ENCODE measurements at places on chromosomes 2 and 18.

DNA sequence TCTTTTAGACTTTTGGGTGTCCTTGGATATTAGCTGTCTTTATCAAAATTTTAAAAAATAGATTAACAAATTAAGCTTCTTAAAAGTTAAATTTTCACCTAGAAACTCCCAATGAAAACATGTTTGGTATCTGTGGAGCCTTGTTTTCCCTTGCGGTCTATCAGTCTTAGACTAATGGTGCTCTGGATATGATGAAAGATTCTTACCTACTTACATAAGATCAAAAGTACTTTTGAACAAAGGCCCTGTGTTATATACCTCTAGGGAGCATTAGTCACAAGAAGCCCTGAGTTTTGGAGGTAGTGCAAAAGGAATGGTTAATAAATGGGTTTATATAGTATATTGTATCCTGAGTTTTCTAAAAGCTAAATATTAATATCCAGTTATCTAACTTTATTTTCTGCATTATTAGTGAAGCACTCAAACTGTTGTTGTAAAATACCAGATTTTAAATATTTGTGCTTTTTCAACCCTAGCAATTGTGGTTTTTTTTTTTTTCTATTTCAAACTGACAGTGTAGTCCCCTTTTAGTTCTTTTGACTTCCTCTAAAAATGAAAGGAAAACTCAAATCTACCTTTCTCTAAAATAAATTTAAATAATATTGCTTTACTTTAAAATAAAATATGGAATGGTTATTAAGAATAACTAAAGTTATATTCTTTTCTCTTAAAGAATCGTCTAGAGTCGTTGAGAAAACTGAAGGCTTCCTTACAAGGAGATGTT, 18.1 kb downstream of the NDC80 start:
- no peak for DNase-seq

DNA sequence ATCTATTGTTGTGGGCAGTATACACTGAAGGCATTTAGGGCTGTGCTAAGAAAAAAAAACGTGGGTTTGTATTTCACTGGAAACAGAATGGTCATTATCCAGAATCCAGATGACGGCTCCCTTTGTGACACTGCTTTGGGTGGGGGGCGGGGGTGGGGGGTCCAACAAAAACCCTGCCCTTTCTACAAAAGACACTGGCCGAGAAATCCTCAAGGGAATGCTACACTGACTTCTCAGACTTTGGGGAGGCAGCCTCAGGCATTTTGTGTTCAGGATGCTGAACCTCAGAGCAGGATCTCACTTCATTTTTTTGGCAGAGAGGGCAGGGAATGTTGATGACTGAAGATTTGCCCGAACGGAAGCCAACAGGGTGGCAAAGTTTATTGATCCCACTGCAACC, 417.1 kb downstream of the HRH4 start:
- no peak for DNase-seq

DNA sequence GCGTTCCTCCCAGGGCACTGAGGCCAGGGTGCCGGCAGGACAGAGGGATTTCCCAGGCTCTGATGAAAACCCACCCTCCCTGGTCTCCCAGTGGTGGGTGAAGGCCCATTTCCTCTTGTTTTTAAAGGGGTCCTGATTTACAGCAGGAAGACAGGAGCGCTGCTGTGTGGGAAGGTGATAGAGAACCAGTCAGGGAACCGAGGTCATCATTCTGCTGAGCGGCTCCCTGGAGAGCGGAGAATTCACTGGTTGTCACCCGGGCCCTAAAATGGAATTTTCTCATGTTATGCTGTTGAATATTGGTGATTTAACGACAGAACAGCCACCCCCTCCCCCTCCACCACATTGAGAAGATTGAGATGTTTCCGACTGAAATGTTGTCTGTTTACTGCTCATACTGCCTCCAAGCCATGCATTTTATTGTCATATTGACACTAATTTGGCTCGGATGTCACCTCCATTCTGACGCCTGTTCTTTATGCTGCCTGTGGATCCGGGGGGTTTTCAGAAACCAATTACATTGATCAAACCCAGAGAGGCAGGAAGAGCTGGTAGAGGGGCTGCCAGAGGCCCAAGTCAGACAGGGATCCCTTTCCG, 225.2 kb downstream of the GLI2 start:
- DNase-seq: no peak

- DNase-seq: no peak
Measured at GRCh38 chr2:237281836-237282306, 132.1 kb downstream of the COL6A3 start.

DNA sequence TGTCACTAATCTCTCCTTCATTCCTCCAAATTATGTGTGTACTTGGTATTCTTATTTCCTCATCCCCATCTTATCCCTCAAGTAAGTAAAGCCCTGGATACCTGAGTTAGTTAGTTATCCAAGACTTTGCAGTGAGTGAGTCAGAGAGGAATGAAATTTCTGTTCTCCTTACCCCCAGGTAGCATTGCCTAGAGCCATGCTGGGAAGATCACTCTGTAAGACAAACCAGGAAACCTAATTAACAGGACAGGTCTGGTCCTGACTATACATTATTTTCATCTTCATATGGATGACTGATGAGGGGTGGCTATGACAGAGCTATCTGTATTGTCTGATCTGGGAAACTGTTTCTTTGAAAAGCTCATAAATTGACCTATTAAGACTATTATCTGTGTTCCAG, 55.0 kb upstream of the ITGA6 start:
- no peak for DNase-seq

GRCh38 chr2:201939453-201939941, 94.2 kb upstream of the FZD7 start:
- DNase-seq: no peak

- DNase-seq: no peak
Measured at GRCh38 chr2:80323610-80324009, 19.1 kb upstream of the LRRTM1 start.

DNA sequence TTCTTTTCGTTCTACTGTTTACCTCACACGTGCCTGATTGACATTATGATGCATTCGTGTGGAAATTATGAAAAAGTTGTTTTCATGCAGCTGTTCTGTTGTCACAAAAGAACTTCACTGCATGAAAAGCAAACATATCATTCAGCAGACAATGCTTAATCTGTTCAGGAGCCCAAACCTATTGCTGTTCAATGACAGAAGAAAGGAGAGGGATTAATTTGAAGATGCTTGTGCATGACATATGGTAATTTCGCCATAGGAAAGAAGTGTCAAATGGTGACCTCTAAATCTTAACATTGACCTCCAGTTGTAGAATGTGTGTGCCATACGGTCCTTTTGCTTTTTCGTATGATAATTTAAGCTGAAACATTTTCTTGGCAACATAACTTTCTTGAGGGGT, 124.5 kb downstream of the WDR7 start:
- DNase-seq: no peak

DNA sequence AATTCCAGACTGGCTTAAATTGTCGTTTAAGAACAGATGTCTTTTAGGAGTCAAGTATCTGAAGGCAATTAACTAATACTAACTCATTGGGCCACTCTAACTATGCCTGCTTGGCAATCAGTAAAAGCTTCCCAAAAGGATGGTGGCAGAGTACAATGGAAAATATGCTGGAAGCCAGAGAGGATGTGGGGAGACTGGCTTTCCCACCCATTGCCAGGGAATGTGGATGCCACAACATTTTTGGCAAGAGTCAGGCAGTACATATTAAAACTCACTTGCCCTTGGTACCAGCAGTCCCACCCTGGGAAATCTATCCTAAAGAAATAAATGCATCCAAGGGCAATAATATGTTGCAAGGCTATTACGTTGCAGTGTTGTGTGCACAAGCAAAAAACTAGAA, 74.0 kb upstream of the FZD7 start:
- DNase-seq: no peak

DNA sequence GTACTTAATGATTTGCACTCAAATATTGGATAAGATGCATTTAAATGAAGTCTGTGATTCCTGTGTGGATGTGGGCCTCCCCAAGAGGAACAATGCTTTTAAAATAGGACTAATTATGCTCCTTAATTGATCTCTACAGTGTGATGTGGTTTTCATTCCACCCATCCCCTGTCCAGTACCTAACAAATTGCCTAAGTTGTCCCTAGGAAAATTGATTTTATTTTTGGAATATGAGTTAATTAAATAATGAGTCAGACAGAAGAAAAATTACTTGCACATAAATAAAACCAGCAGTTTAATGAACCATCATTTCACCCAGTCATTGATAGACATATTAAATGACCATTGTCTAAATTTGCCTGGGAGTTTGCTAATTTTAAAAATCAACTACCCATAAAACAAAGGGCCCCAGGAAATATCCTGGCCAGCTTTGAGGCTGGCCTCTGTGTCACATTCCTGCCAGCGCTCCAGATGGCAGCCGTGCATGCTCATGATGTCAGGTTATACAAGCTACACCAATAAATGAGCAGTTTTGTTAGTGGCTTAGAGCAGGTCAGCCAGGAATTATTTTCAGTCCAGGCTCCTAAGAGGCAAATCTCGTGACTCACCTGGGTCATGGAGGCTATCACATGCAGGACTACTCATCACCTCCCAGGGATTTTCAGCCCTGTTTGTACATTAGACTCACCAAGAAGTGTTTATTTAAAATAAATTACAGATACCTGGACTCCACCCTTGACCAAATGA, 31.9 kb downstream of the ABHD3 start:
- DNase-seq: no peak

- DNase-seq: no peak
Measured at GRCh38 chr2:189178726-189179569, 613 bp downstream of the COL5A2 start.

GRCh38 chr2:192391041-192391440, 196.3 kb upstream of the TMEFF2 start:
- no peak for DNase-seq

GRCh38 chr2:69683170-69683971, 39.8 kb upstream of the AAK1 start:
- no peak for DNase-seq

DNA sequence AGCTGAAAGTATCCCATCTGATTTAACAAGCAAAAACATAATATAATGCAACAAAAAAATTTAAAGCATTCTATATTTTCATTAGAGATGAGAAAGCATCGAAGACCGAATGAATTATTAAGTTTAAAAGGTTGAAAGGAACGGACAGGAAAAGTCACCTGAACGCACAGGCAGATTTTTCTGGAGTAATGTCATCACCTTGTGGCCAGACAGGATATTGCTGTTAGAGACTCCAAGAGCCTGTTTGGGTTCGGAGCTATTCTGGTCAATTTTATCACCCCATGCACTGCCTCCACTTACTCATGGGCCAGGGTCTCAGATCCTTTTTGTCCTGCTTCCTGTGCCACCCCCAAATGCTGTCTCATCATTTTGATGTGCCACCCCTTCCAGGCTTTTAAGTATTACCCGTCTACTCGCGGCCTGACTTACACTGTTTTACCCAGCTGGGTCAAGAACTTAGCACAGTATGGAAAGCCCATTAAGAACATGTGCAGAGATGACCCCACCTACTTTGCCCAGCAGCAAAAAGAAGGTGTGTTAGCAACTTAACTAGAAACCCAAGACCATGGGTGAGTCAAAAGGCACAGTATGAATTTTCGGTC, 27.3 kb downstream of the GKN2 start:
- DNase-seq: no peak

- DNase-seq: no peak
Measured at GRCh38 chr2:238938401-238939055, 90.6 kb downstream of the TWIST2 start.

DNA sequence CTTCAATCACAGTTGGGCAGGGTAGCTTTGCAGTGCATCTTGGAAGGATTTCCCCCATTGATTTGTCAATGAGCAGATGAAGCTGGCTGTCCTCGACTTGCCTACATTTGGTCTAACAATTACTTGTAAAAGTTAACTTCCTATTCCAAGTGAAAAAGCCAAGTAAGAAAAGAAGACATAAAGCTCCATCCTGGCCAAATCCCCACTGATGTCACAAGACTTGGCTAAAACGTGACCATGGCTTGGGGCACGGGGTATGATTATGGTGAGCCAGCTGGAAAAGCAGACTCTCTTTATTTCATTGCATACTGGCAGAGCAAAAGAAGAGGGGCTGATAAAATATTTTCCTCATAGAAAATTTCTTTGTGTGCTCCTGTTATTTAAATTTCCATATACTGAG, 25.4 kb upstream of the PID1 start:
- no peak for DNase-seq

GRCh38 chr2:72423756-72424155, 276.1 kb upstream of the CYP26B1 start:
- DNase-seq: no peak

DNA sequence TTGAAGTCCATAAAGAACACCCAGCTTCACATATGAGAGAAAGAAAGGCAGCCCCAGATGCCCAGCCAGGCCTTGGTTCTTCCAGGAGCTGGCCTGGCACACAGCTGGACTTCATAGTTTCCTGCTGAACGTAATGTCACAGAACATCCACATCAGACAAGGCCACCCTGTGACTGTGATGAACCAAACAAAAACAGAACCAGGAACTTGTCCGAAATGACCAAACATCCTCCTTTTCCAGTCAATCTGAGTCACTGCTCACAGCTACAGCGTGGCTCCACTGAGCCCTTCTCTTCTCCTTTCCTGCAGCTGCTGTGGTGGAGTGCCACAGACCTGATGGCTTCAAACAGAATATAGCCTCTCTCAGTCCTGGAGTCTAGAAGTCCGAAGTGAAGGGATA, 45.4 kb upstream of the PAPOLG start:
- DNase-seq: no peak

DNA sequence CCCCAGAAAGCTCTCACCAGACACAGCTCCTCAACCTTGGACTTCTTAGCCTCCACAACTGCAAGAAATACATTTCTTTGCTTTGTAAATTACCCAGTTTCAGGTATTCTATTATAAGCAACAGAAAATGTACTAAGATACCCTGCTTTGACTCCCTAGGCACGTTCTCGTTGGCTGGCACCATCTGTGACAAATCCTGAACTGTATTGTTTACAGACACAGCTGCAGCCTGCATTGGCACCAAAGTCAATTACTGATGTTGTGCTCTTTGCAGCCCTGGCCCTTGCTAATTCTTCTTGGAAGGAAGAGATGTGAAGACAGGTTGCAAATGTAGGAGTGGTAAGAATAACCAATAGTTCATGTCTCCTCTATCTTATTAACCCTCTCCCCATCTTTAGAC, 72.7 kb upstream of the FAM136A start:
- no peak for DNase-seq

DNA sequence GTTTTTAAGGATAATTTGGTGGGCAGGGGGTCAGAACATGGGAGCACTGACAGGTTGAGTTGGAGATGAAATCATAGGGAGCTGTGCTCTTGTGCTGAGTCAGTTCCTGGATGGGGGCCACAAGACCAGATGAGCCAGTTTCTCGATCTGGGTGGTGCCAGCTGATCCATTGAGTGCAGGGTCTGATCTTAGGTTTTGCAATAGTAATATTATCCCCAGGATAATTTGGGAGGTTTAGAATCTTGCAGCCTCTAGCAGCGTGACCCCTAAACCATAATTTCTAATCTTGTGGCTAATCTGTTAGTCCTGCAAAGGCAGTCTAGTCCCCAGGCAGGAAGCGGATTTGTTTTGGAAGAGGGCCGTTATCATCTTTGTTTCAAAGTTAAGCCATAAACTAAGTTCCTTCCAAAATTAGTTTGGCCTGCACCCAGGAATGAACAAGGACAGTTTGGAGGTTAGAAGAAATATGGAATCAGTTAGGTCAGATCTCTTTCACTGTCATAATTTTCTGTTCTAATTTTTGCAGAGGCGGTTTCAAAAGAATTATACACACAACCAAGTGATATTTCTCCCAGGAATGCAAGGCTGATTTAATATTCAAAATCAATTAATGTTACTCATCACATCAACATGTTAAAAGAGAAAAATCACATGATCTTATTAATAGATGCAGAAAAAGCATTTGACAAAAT, 23.0 kb downstream of the DBI start:
- no peak for DNase-seq

GRCh38 chr18:3798032-3798431, 348.1 kb downstream of the TGIF1 start:
- no peak for DNase-seq

Data from activated gamma-delta T cell (primary cell).